ENCODE measurements at places on chromosomes 16 and 17.
A peak's percentile ranks its signal among the peaks of the same experiment; 100 is the strongest.

GRCh38 chr17:59462385-59462784 lies 103.0 kb upstream of the DHX40 start:
- DNase-seq = no peak

GRCh38 chr16:66746682-66747081 lies 4.7 kb downstream of the DYNC1LI2 start:
- DNase-seq = peak; percentile 87

- DNase-seq = no peak
Observed at GRCh38 chr17:39132192-39132610, 19.2 kb downstream of the PLXDC1 start.

DNA sequence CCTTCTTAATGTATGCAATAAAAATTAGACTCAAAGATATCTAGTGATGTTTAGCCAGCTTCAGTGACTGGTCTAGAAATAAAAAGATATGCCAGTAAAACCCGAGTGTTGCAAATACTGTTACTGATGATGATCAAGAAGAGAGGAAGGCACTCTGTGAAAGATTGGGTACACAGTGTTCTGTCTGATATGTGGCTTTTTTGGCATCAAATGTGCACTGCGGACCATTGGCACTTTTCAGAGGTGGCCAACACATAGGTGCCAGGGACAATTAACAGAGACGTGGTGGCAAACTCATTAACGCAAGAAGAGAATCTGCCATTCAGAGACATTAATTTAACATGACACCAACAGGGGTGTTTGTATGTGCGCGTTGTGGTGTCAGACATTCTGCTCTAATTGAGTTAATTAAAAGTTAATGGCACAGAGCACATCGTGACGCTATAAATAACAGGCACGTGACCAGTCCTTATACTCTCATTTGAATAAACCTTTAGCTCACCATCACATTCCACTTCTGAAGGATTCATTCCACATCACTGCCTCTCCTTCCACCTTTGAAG lies 549.3 kb upstream of the HSBP1 start:
- no peak for DNase-seq

DNA sequence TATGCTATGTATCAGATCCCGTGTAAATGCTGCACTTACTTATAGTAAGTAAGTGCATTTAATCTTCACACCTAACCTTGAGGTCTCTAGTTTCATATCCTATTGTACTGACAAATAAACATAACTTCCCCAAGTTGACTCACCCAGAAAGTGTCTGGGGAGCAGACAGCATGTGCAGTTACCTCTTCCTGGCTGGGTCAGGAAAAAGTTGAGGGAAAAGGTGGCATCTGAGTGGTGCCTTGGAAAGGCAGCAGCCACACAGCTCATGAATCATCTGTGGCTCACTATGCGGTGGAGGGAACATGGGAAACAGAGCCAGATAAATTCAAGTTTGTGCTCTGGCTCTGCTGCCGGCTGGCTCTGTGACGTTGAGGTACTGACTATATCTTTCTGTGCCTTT lies 382.0 kb upstream of the DYNLRB2 start:
- DNase-seq = no peak

- DNase-seq = no peak
Observed at GRCh38 chr16:77853161-77853560, 64.8 kb downstream of the VAT1L start.

DNA sequence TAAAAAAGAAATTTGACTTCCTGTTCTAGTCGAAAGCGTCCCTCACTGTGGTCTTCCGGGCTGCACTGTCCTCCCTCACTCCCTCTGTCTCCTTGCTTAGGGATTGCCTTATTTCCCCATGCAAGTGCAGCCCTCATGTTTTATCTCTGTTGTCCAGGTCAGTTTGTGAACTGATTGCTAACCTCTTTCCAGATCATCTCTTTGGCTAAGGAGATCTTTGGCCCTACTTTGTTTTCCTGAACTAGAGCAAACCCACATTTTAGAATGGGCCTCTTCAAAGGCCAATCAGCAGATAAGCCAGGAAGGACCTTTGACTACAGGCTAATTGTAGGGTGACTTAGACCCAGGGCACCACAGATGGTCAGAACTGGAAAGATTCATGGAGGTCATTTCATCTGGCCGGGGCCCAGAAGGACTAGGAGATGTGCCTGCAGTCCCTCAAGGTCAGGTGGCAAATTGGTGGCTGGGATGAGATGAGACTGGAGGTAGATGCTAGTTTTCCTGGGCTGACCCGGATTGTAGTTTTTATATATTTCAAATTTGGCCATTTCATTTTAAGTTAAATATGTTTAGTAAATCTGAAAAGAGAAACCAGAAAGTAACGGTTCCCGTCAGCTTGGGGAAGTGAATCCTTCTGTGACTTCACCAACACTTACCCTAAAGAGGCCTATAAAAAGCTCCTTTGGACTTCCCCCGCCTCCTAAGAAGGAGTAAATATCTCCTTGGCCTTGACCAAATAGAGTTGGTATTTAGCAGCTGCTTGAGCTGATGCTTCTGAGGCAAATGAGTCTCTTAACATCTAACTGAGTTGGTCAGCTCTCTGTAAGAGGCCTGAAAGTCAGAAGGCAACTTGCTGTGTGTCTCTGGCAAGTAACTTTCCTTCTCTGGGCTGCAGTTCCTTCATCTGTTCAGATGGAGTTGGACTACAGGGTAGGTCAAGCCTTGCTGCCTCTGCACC lies 6.2 kb upstream of the SLC25A19 start:
- peak; percentile 82 for DNase-seq

DNA sequence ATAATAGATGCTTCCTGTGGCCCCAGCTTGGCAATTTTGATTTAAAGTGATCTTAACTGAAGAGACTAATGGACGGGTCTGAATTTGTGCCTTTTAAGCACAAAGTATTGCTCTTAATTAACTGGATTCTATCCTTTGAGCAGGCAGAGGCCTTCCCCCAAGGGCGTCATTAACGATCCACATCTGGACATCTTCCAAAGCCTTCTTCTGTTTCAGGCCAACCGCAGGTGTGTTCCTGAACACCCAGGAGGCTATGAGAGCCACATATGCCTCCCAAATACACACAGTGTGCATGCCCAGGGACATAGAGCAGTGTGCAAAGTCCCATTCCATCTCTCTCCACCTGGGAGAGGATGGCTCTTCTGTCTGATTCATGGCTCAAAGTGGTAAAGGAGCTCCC lies 42.3 kb downstream of the MAPT start:
- DNase-seq = no peak

DNA sequence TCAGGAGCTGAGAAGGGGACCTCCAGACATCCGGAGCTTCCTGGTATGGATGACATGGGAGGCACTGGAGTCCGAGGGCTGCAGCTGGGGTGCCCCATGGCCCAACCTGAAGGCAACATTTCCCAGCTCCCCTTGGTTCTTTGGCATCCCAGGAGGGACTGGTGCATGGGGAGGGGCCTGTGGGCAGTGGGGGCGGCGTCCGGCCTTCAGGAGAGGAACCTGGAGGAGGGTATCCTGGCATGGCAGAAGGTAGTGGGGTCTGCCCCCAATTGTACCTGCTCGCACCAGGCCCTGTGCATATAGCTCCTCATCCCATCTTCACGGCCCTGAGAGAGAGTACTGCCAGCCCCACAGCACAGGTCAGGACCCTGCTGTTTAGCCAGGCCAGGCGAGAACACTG lies 11.9 kb downstream of the NPTX1 start:
- DNase-seq = no peak

- peak; percentile 63 for DNase-seq
Observed at GRCh38 chr17:41835800-41836549, at the start of gene NT5C3B. Gene NT5C3B (minus strand): TSS chr17:41836232. CDS start chr17:41836193, 39 bp downstream.

GRCh38 chr17:58783380-58783779 lies 27.7 kb downstream of the PPM1E start:
- no peak for DNase-seq

GRCh38 chr17:63911657-63912100 lies 621 bp upstream of the CSHL1 start:
- DNase-seq = peak; percentile 63

GRCh38 chr17:7803981-7804380 lies 30.0 kb upstream of the KDM6B start:
- no peak for DNase-seq

GRCh38 chr17:20784100-20784665 lies 204.7 kb downstream of the CDRT15L2 start:
- no peak for DNase-seq

- no peak for DNase-seq
Observed at GRCh38 chr16:84416407-84417321, 48.3 kb downstream of the ATP2C2 start.

DNA sequence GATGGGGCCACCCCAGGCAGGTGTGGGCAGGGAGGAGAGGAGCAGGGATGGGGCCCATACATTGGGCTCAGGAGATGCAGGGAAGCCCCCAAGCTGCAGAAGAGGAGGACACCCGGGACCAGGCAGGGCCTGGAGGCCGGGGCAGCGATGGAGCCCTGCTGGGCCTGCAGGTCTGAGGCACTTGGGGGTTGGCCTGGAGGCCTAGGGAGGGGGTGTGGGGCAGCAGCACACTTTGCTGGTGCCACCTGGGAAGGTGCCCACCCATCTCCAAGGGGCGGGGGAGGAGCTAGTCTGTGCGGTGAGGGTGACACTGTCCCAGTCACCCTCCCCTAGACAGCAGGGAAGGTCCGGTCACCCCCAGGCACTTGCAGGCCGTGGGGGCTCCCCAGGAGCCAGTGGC lies 6.4 kb upstream of the CCDC57 start:
- no peak for DNase-seq

DNA sequence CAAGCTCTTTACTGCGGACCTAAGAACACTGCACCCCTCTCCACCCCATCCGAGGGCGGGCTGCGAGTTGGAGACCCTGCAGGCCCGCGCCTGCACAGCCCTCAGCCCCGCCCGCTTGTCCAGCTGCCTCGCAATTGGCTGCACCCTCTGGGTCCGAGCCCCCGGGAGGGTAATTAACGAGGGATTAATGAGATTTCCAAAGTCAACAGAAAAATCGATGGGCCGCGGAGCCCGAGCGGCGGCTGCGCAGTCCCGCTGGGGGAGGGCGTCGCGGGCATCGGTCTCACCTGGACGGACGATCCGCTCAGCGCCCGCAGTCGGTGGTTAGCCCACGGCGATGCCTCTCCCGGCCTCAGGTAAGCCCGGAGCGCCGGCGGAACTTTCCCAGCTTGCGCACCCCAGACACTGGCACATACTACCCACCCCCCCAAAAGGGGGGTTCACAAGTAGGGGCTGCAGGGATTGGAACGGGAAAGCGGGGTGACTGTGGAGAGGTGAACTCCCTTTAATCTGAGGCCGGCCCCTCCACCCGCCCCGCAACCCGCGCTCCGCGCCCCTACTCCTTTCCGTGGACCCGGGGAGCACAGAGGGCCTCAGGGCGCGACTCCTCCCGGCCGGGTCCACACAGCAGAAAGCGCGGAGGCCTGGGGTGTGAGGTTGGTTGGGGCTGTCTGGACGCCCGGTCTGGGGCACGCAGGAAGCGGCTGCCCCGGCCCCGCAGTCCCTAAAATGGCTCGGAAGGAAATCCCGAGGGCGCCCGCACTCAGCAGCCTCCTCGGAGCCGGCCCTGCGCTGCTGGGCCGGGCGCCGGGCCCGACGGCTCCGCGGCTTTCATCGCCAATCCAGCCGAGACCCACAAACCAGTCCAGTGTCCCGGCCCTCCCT lies at the start of gene OTOP3:
Gene OTOP3, plus strand, starts transcription at position 314 of the 885 bp plus-strand sequence. Its CDS starts 24 bp downstream, at position 338.
- DNase-seq = no peak

DNA sequence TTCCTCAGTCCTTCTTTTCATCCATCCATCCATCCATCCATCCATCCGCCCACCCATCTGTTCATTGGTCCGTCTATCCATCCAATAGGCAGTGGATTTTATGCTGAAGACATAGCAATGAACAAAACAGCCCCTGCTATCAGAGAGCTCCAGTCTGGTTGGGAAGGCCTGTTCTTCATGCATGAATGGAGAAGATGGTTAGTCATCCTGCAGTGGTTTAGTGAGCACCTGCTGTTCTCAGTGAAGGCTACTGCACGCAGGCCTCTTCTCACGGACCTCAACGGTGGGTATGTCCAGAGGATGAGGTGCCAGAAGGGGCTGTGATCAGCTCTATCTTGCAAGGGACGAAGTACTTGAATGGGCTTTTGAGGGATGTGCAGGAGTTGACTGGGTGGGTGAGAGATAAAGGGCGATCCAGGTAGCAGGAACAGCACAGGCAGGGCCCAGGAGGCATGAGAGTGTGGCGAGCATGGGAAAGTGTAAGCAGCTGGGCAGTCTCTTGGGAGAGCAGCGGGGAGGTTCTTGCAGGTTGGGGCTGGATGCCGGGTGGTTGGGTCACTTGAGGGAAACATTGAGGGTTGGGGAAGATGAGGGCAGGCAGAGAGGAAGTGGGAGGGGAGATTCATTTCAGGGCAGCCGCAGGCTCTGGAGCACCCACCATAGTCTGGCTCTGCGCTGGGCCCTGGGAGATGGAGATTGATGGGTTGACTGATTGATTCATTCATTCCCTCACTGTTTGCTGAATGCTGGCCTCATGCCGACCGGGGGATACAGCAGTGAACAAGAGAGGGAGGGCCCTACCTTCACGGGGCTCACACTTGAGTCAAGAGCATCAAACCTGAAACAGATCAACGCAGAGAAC lies 115.0 kb upstream of the CIBAR2 start:
- DNase-seq = no peak

DNA sequence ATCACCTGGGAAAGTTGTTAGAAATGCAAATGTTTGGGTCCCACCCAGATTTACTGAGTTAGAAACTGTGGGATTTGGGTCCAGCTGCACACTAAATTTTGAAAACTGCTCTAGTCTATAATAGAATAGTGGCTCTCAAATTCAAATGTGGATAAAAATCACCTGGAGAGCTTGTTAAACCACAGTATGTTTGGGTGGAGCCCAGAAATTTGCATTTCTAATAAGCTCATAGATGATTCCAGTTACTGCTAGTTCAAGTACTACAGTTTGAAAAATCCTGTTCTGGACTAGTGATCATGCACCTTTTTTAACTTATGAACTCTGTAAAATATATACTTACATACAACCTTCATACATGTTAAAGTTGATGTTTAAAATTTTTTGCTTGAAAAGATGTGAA lies 27.8 kb downstream of the RABEP1 start:
- no peak for DNase-seq

- no peak for DNase-seq
Observed at GRCh38 chr16:86565644-86566511, 751 bp upstream of the FOXC2 start.

DNA sequence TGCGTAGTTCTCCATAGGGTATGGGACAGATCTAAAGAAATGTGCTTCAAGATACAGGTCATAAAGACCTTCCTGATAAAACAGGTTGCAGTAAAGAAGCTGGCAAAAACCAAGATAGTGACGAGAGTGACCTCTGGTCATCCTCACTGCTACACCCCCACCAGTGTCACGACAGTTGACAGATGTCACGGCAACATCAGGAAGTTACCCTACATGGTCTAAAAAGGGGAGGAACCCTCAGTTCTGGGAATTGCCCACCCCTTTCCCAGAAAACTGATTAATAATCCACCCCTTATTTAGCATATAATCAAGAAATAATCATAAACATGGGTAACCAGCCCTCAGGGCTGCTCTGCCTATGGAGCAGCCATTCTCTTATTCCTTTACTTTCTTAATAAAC lies 46.3 kb downstream of the CLEC19A start:
- no peak for DNase-seq

GRCh38 chr17:66952031-66952524 lies 12.4 kb upstream of the CACNG4 start:
- DNase-seq = no peak

Data from activated CD4-positive, alpha-beta T cell treated with anti-CD3 and anti-CD28 coated beads, Interleukin-2, Interleukin-4, amounts not matched to agents 100 ng/mL and 50 ng/mL, durations not matched to agents 16 hours and 8 hours (primary cell).